ENCODE measurements at places on chromosomes 3 and 15.

DNA sequence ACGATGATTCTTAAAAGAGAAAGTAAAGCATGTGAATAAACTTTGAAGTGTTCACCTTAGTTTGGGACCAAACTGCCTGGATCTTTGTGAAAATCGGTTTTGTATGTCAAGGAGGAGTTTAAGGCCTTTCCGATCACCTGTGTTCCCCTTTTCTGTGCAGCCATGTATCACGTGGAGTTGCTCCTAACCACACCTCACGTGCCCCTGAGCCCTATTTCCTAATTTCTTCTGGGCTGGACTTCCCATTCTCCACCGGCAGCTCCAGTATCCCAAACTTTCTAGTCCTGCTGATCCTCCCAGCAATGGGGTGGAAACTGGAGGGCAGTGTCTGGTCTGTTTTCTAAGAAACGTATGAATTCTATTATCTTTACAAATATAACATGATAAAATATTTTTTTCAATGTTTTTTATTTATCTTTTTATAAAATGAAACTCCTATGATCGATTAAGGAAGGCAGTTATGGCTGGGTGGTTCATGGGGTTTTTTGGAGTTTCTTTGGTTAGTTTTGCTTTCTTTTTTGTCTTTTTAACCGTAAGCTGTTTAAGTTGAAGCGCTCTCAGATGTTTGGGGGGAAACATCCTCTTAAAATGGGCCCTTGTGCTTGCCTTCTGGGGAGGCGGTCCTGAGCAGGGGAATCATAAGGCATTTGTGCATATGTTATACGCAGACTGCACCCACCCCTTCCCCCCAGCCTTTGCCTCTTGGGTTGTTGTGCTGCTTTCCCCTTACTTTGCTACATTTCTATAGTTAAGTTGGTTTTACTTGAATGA lies 43.6 kb upstream of the WWTR1 start:
- DNase-seq = no peak

GRCh38 chr15:27549746-27550145 lies 549.4 kb downstream of the OCA2 start:
- DNase-seq = no peak

GRCh38 chr15:69156736-69157381 lies 3.6 kb upstream of the GLCE start:
- no peak for DNase-seq

GRCh38 chr3:14208977-14209394 lies 30.4 kb downstream of the LSM3 start:
- no peak for DNase-seq

- no peak for DNase-seq
These were observed 63.5 kb downstream of the IGF1R start for GRCh38 chr15:98711810-98712209.

GRCh38 chr3:42290966-42291714 lies 25.2 kb upstream of the CCK start:
- DNase-seq = no peak

GRCh38 chr3:140441006-140441405 lies 236.9 kb upstream of the TRIM42 start:
- DNase-seq = no peak

GRCh38 chr15:99385865-99386264 lies 134.6 kb downstream of the LRRC28 start:
- DNase-seq = no peak

GRCh38 chr15:80587816-80588456 lies 107.2 kb upstream of the ABHD17C start:
- DNase-seq = no peak

GRCh38 chr15:69699096-69699495 lies 246.5 kb downstream of the RPLP1 start:
- DNase-seq = no peak

GRCh38 chr3:72238010-72238691 lies 453.2 kb upstream of the PROK2 start:
- no peak for DNase-seq

- no peak for DNase-seq
These were observed 5.3 kb downstream of the EDEM1 start for GRCh38 chr3:5192571-5193365.

Data from stimulated activated CD8-positive, alpha-beta memory T cell treated with anti-CD3 and anti-CD28 coated beads, Interleukin-4, amount 100 ng/mL, for 4 hours (primary cell).